ENCODE measurements at places on chromosomes 3 and 15.

DNA sequence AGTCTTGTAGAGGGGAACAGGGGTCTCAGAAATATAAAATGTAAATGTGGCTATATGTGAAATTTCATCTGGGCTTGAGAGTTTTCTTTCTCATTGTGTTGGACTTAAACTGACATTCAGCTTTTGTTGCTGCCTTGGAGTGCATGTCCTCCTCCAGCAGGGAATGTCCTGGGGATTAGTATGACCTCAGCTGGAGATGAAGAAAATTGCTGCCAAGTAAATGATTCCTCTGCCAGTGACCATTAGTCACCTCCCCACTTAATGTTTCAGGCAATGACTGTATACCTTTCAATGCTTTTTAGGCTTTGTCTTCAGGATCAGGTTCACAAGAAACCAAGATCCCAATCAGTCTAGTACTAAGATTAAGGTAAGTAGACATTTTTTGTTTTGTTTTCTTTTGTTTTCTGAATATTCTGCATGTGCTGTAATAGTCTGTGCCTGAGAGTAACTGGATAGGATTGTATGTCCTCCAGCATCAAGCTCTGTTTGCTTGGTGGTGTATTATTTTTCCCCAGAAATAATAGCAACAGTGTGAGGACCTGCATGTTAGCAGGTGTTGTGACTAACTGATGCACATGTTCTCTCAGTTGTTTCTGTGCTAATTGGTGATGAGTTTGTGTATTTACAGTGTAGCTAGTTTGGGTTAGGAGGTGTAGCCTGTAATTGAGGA is 18.1 kb upstream of the SLC22A13 start:
- DNase-seq, result no peak

GRCh38 chr3:18284716-18285115 is 140.4 kb downstream of the SATB1 start:
- no peak for DNase-seq

DNA sequence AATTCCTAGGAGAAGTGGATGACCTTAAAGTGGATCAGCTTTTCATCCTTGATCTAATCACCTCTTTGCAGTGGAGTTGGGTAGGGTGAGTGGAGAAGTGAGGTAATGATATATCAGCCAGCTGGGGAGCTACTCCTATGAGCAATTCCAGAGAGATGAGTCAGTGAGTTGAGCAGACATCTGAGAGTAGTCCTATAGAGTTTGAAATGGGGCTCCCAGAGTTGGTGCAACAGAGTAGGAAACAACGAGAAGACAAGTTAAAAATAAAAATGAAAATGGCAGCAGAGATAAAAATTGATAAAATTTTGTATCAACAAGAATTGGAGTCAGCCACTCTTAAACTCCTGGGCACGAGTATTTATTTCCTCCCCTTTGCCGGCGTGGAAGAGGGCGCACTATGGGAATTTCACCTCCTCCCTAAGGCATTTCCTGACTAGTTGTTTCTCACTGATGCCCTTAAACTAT is 150.8 kb upstream of the DPH6 start:
- DNase-seq, result no peak

DNA sequence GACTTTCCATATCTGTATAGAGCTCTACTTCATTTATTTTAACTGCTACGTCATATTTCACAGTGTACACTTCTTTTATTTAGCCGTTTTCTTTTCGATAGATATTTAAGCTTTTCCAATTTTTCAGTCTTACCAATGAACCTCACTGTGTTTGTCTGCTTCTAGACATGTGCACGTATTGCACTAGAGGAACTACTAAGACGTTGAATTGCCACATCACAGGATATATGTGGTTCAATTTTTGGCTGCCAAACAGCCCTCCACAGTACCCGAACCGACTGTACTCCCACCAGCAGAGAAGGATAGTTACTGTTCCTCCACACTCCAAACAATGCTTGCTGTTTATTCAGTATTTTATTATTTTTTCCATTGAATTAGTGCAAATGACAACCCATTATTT is 2.0 kb downstream of the NR1I2 start:
- DNase-seq, result no peak

DNA sequence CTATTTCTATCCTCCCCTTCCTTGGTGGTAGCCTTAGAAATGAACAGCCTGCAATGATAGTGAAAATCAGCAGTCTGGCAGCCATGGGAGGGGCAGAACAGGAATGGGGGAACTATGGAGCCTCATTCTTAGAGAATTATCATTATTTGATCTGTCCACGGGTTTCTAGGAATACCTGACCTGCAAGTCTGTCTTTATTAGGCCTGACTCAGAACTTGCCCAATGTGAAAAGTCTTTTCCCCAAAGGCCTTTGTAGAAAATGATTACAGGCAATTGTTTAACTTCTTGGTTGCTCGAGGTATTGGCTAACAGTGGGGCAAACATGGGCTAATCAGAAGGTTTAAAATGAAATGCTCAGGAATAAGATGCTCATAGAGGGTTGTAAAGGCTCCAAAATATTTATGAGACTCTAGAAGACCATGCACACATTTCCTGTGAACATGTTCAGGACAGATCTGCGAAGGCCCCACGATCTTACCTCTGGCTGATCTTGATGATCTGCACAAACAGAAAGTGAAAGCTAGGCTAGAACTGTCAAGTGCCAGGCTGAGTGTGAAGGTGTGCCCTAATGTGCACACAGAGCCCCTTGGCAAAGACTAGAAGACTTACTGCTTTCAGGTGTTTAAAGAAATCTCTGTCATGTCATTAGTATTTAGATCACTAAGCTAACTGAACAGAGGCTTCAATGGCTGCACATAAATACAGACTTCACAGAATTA is 39.6 kb upstream of the LAMP3 start:
- no peak for DNase-seq

DNA sequence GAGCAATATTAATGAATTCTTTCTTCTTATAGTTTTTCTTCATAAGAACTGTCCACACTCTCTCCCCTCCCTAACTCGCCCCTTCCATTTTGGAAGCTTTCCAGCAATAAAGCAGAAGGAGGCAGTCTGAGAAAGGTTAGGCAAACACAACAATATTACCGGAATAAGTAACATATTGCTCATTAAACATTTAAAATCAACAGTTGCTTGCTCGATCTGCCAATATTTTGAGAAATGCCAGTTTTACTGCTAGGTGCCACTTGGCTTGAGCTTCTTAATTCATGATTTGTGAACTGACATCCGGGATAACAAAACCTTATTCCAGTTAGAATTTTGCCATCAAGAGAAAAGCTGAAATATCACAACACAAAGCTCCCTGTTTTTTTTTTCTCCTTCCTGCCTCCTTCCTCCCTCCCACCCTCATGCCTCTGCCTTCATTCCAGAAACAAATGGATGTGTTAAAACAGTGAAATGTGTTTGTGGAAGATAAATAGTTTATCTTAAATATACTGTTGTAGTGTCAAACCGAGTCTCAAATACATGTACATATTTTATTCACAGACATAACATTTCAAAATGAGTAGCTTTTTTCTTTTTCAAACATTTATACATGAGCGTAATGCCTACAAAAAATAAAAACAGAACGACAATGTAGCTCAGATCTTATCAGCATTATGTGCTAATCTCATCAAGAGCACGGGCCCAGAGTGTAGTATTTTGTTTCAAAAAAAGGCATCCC is 253.7 kb downstream of the GAP43 start:
- DNase-seq, result no peak

DNA sequence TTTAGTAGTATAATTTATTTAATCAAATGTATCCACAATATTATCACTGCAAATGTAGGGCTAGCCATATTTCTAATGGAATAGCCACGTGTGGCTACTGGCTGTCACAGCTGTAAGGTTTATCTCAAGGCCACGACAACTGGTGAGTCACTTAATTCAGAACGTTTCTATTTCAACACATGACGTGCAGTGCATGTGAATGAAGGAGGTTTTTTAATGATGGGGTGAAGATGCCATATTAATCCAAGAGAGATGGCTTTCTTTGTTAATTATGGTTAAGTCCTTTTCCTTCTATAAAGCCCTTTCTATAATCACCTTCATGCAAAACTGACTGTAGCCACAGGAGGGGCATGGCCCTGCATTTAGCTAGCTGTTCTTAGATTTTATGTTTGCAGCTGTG is 212.0 kb downstream of the FEZF2 start:
- DNase-seq, result no peak

GRCh38 chr15:85171736-85172135 is 190.1 kb downstream of the PDE8A start:
- DNase-seq, result no peak

- no peak for DNase-seq
Observed at GRCh38 chr15:45657254-45657653, 22.4 kb downstream of the SQOR start.

- no peak for DNase-seq
Observed at GRCh38 chr3:141851411-141851810, 25.0 kb upstream of the ATP1B3 start.

- DNase-seq, result peak; percentile 86
Observed at GRCh38 chr15:74374648-74375302, 7.3 kb upstream of the CYP11A1 start.

GRCh38 chr3:190517687-190518086 is 3.8 kb downstream of the IL1RAP start:
- no peak for DNase-seq

DNA sequence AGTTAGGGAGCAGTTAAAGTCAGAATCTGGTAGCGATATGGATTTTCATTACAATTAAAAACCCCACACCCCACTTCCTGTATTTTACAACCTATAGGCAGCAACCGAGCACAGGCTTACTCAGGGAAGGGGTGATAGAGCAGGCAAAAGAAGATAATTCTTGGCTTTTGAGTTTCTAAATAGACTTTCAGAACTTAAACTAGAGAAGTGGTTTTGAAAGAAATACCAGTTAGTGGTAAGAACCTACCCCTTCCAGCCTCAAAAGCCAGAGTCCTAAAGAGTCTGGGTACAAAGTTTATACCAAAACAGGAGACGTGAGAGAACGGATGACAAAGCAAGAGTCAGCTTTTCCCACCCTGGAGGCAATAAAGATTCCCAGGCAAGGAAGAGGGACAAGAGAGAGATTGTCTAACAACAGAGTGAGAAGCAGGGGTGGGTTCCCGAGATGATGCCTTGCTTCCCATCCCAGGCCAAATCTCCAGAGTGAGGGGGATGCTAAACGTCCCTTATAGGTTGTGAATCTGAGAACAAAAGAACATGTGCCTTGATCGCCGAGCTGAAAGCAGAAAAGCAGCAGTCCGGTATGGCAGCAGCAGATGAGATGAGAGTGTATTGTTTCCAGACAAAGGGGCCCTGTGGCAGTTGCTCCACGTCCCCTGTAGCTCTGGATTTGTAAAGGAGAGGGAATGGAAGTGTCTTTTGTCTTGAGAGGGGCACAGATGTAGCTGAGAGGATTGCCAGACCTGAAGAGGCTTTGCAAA is 36.8 kb downstream of the KLHL6 start:
- no peak for DNase-seq

DNA sequence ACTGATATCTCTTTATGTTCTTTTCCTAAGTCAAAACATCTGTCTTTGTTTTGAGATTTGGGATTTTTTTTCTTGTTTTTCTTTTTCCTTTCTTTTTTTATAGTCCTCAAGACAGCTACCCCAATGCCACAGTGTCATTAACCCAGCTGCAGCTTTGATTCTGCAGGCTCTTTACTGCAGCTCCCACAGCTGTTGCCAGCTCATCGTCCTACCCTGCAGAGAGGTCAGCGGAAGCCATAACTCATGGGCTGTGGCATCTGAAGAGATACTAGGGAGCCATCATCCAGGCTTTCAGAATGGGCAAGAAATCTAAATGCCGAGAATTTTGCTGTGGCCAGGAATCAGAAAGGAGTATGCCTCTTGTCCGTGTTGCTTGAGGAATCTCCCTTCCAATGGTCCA is 44.3 kb upstream of the SLC24A5 start:
- DNase-seq, result no peak

DNA sequence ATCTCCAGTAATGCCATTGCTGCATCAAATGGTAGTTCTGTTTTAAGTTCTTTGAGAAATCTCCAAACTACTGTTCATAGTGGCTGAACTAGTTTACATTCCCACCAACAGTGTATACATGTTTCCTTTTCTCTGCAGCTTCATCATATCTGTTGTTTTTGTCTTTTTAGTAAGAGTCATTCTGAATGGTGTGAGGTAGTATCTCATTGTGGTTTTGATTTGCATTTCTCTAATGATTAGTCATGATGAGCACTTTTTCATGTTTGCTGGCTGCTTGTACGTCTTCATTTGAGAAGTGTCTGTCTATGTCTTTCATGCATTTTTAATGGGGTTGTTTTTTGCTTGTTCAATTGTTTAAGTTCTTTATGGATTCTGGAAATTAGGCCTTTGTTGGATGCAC is 10.2 kb upstream of the GCSAM start:
- no peak for DNase-seq

- no peak for DNase-seq
Observed at GRCh38 chr3:127915115-127915936, at the start of gene KBTBD12. TSS of gene KBTBD12 (plus strand) at chr3:127915232. CDS start at chr3:127923062, 7,830 bp downstream.

- no peak for DNase-seq
Observed at GRCh38 chr3:197749315-197749600, 425 bp upstream of the FYTTD1 start.

DNA sequence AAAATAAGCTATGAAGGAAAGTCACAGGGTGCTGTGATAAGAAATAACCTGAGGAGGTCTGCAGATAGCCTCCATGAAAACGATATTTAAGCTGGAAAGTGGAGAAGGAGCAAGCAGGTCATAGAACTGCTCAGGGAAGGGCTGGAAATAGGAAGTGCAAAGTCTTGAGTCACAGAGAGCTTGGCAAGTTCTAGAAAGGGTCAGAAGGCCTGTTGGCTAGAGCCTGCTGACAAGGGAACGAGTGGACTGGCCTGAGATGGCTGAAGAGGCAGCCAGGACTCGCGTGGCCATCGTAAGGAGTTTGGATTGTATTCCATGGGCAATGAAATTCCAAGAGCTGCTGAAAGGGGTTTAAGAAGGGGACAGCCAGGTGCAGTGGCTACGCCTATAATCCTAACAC is 64.7 kb upstream of the IL12A start:
- no peak for DNase-seq

DNA sequence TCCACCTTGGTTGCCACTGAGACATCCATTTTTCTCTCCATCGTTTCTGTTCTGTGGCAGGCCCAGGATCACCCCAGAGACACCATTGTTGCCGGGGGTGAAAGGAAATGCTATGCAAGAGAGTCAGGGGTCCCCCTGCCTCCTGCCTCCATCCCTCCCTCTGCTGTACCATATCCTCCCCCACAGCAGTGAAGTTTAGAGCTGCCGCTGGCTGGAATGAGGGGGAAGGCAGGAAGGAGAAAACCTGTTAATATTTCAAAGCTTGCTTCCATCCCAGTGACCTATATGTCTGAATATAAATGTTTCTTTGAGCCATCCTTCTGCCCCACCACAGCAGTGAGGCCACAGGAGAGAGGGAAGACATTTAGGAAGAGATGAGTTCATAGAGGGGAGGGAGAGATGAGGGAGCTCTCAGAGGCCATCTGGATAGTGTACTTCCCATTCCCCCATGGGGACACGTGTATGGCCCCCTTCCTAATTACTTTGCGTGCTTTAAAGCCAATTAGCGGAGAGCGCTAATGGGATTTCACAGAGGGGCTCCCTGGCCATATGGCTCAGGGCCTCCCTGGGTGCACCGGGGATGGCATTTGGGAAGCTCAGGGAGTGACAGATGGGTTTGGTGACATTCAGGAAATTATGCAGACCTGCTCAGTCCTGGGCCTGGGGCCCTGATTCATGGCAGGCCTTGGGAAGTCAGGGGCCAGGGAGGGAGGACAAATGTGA is 40.4 kb upstream of the CHRNB4 start:
- peak; percentile 40 for DNase-seq

GRCh38 chr3:12947504-12948369 is 106.4 kb upstream of the RPL32 start:
- DNase-seq, result no peak

Measured in NCI-H1417 treated with DMSO at 0.1 percent for 48 hours (cell line).